ENCODE measurements at places on chromosomes 6 and 20.
A peak's percentile ranks its signal among the peaks of the same experiment; 100 is the strongest.

DNA sequence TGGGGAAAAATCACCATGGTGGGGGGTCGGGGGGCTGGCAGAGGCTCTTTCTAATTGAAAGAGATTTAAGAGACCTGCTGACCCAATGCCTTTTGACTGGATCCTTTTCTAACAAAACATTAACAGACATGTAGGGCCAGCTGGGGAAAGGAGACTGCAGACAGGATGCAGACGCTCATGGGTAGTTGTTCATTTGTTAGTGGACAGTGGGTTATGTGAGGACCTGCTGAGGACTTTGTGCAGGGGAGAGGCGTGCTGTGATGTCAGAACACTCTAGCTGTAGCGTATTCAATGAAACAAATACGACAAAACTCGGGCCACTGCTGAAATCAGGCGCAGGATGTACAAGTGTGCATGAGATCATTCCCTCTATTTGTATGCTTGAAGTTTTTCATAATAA, 1.2 kb downstream of the IP6K3 start:
- DNase-seq: no peak

GRCh38 chr6:139981768-139982181, 607.3 kb upstream of the CITED2 start:
- DNase-seq: peak; percentile 30

- no peak for DNase-seq
These were observed 103.8 kb downstream of the PKHD1 start for GRCh38 chr6:51983564-51983963.

DNA sequence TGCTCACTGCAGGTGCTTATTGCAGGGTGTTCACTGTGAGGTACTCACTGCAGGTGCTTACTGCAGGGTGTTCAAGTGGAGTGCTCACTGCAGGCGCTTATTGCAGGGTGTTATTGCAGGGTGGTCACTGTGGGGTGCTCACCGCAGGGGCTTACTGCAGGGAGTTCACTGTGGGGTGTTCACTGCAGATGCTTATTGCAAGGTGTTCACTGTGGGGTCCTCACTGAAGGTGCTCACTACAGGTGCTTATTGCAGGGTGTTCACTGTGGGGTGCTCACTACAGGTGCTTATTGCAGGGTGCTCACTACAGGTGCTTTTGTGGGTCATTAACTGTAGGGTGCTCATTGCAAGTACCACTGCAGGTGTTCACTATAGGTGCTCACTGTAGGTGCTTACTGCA, 20.2 kb downstream of the APMAP start:
- DNase-seq: no peak

- DNase-seq: no peak
These were observed 66.0 kb downstream of the BACH2 start for GRCh38 chr6:90230548-90231215.

GRCh38 chr6:1901556-1901955, 291.8 kb downstream of the FOXC1 start:
- DNase-seq: no peak

- no peak for DNase-seq
These were observed 798 bp downstream of the DSP start for GRCh38 chr6:7542065-7542873.

DNA sequence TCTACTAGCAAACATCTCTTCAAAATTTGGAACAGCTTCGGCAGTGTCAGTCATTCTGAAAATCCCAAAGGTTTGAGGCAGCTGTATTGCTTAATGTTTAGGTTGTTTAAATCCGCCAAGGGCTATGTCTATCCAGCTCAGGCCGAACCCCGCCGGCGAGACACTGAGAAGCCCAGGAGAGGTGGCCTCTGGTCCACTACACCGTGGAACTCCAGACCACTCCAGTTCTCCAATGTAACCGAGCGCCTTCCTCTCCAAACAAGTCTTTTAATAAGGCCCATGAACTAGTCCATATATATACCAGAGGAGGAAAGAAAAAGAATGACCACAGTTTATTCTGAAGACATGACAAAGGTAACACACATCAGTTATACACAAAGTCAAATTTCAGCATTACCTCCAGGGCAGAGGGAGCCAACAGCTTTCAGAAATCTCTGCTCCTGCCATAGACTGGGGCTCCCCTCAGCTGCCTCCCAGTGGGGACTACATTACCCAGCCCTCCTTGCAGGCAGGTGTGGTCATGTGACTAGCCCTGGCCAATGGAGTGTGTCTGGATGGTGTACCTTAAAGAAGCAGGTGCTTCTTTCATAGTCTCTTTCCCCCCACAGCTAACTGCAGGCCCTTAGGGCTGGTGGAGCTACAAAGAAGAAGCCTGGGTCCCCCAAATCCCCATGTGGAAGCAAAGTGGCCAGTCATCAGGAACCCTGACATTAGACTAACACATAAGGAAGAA, at the start of gene RAMACL:
TSS of gene RAMACL (minus strand) at position 255 of the 733 bp plus-strand sequence. CDS start at position 54, 201 bp downstream.
- peak; percentile 63 for DNase-seq

DNA sequence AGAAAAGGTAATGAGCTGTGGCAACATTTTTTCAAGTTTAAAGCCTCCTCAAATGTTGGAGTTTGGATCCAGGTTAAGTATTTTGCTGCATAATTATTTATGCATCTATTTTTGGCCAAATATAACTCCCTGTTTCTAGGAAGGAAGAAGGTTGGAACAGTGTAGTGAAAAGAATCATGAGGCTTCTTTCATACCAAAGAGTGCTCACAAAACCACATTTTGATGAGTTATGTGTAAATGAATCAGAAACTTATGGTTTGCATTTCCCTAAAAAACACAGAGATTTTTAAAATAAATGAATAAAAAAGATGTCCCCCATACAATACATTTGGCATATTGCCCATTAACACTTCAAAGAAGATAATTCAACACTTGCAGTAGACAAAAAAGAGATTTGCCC, 246.9 kb upstream of the PRDM1 start:
- no peak for DNase-seq

- no peak for DNase-seq
These were observed 109.4 kb upstream of the ARMC2 start for GRCh38 chr6:108738684-108739416.

DNA sequence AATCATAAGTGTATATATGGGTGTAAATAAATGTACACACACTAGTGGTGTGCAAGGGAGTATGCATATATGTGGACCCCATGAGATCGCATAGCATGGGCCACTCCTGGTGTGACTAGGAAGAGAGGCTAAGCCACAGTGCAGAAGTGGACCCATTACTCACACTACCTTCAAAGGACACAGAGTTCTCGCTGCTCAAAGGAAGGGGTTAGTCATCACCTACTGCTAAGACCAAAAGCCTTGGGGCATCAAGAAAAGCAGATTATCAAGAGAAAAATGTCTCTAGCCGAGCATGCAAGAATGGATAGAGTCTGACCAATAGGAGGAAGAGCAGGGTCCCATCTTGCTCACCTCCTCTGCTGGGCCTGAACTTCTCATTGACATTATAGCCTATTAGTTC, 195.5 kb downstream of the MAFB start:
- no peak for DNase-seq

DNA sequence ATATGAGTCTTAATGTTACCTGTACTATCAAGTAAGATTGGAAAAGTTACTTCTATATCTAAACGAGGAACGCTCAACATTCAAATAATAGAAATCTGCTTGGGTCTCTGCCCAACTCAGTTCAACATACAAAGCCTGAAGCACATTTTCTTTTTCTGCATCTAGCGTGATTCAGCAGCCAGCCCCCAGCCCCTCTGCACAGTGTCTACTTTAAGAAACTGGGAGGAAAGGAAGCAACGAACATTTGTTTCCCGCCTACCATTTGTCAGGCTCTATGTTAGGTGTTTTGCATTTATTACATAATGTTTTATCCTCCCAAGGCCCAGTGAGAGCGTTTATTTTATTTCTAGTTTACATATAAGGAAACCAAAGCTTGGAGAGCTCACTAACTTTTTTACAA, 17.3 kb downstream of the PHACTR1 start:
- DNase-seq: no peak

- DNase-seq: no peak
These were observed 17.2 kb downstream of the ABT1 start for GRCh38 chr6:26613689-26614683.
